ENCODE measurements at places on chromosomes 6 and 20.

DNA sequence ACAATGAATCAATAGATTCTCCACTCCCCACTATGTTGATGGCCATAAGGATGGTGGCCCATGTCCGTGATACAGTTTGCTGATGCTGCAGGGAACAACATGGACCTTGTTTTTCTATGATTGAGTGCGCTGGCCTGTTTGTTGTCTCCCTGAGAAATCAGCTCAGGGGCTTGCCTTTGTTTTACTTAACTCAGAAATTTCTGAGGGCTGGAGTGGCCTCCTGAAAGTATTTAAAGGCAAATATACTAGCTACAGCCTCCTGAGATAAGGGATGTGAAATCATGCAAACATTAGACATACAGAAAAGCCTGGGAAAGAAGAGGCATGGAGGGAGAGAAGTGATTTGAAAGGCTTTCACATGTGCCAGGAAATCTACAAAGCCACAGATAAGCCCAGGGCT lies 170.3 kb upstream of the FLRT3 start:
- no peak for DNase-seq

GRCh38 chr6:125747589-125748405 lies 1.6 kb upstream of the HEY2 start:
- DNase-seq = peak; percentile 66

GRCh38 chr20:1332749-1333300 lies 3.9 kb upstream of the SDCBP2 start:
- DNase-seq = peak; percentile 43

GRCh38 chr6:93341900-93342613 lies 77.3 kb downstream of the EPHA7 start:
- DNase-seq = no peak

- DNase-seq = no peak
Measured at GRCh38 chr6:126574301-126574700, 234.4 kb downstream of the CENPW start.

- DNase-seq = no peak
Measured at GRCh38 chr20:50333131-50333670, 142.6 kb downstream of the CEBPB start.

DNA sequence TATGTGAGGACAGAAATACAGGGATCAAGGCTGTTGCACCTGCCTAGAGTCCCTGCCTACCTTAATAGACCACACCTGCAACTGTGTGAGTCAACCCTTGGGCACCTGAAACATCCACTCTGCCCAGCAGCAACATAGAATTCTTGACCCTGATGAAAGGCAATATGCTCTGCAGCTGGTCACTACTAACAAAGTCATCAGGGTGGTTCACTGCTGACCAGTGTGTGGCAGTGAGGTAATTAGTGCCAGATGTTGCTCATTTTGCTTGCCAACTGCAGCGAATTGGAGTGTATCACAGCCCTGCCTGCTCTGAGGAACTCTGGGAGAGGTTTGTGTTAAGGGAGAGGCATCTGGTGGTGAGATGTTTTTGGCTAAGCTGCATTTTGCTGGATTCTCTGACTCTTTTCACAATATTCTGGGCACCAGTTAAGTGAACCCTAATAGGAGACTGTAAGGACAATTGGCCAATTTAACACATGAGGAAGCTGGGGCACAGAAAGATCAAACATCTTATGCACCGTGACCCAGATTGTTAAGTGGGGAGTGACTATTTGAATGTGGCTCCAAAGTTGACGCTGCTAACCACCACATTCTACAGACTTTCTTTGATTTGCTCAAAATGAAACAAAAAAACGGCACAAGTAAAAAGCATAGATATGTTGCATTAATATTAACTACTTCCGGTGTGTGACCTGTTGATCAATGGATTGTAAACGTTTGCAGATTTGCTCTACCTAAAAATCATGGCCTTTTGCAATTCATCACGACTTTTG lies 61.9 kb upstream of the OPRM1 start:
- DNase-seq = no peak
